PC-9 (cell line): ENCODE measurements at places on chromosomes 7 and 10. TPM values are rescaled to one million over a fixed set of nuclear protein-coding genes. Genes with fewer than 3 reads are reported as not detected.

ZNF22 gene
- total RNA-seq = 22.4 and 29.9 TPM in 2 replicates

PRKG1 gene
- total RNA-seq = 0.68 and 0.70 TPM in 2 replicates

PPP1R17 gene
- not detected in 2 replicates for total RNA-seq

STAG3 gene
- total RNA-seq = 0.83 and 1.4 TPM in 2 replicates

MLXIPL gene
- total RNA-seq = 24.9 and 32.0 TPM in 2 replicates

MUC3A gene
- 0.90 and 1.1 TPM in 2 replicates for total RNA-seq

EIF4EBP2 gene
- 57.4 and 80.3 TPM in 2 replicates for total RNA-seq

NAT16 gene
- total RNA-seq = not detected in 2 replicates

RAMP3 gene
- not detected in 2 replicates for total RNA-seq

GSTO1 gene
- 71.0 and 77.3 TPM in 2 replicates for total RNA-seq

FAM13C gene
- not detected in 2 replicates for total RNA-seq

MRLN gene
- not detected in 2 replicates for total RNA-seq

CNPY1 gene
- total RNA-seq = not detected in 2 replicates

CCDC172 gene
- total RNA-seq = not detected in 2 replicates

IFIT5 gene
- total RNA-seq = 1.9 and 2.1 TPM in 2 replicates

AKR1C1 gene
- 1,253 and 1,313 TPM in 2 replicates for total RNA-seq

PON3 gene
- 0.85 and 1.5 TPM in 2 replicates for total RNA-seq
